ENCODE measurements at places on chromosomes 3 and 15. TPM values are rescaled to one million over a fixed set of nuclear protein-coding genes. Genes with fewer than 3 reads are reported as not detected.

MFGE8 gene
- 54.5 TPM for total RNA-seq

ZNF774 gene
- 6.2 TPM for total RNA-seq

KCNH8 gene
- 0.58 TPM for total RNA-seq

CD86 gene
- total RNA-seq, result not detected

ALDH1A2 gene
- 4.0 TPM for total RNA-seq

SCAANT1 gene
- not detected for total RNA-seq

C3orf85 gene
- total RNA-seq, result not detected

C3orf49 gene
- not detected for total RNA-seq

ACVR2B gene
- total RNA-seq, result 11.0 TPM

TERC gene
- total RNA-seq, result 7.6 TPM

TJP1 gene
- 159 TPM for total RNA-seq

NR2E3 gene
- 2.1 TPM for total RNA-seq

PLCB2 gene
- total RNA-seq, result 1.6 TPM

GPR160 gene
- total RNA-seq, result 11.1 TPM

ARRDC4 gene
- total RNA-seq, result 5.7 TPM

CNTN3 gene
- not detected for total RNA-seq

CCDC54 gene
- total RNA-seq, result not detected

DYNLT2B gene
- total RNA-seq, result 5.3 TPM

PLIN1 gene
- 1.0 TPM for total RNA-seq

DNASE1L3 gene
- not detected for total RNA-seq

SPTBN5 gene
- 2.6 TPM for total RNA-seq

BSN gene
- total RNA-seq, result 0.23 TPM

NPHP3 gene
- total RNA-seq, result 26.5 TPM

ROPN1 gene
- not detected for total RNA-seq

Data from PC-9 (cell line).